ENCODE measurements at places on chromosomes 3 and 15. TPM values are rescaled to one million over a fixed set of nuclear protein-coding genes. Genes with fewer than 3 reads are reported as not detected.

DNA sequence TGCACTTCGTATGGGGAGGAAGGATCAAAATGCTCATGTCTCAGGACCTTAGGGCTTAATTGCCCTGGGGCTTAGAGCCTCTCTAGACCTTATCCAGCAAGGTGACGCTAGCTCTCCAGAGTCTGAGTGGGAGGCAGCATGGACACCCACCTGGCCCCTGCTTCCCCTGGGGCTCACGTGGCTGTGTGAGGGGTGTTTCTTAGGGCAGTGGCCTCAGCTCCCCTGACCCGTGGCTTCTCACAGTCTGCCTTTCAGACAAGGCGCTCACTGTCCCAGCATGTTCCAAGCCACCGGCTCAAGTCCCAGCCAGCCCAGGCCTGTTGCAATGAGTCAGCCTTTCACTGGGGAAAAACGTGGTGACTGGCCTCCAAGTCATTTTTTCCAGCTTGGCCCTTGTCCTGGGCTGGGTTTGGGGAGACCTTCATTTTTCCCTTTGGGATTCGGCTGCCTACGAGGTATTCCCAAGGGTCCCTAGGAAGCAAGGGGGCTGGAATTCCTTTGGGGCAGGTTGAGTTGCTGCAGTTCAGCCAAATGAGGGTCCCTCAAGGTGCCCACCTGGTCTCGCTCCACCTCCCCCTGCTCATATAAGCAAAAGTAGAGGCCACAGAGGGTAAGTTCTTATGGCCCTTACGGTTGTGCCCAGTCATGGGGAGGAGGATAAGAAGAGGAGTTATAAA lies 15.7 kb downstream of the BHLHE40 start:
- DNase-seq: peak; percentile 94

DNA sequence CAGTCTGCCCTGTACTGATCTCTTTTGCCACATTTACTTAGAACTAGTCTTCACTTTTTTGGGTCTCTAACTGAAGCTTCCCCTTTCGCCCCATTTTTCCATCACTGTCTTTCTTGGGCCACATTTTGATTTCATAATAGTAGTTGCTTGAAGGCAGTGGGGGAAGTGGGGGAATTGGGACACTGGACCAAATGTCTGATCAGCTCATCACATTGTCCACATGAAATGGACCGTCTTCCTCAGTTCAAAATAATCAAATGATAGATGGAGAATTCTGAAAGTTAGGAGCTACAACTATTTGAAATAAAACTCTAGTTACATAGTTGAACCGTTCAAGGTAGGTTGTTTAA lies 747 bp downstream of the PDCD6IP start:
- no peak for DNase-seq

- no peak for DNase-seq
Observed at GRCh38 chr3:94065819-94066480, 3.1 kb downstream of the NSUN3 start.

- no peak for DNase-seq
Observed at GRCh38 chr3:141039589-141039988, 11.6 kb upstream of the SPSB4 start.

DNA sequence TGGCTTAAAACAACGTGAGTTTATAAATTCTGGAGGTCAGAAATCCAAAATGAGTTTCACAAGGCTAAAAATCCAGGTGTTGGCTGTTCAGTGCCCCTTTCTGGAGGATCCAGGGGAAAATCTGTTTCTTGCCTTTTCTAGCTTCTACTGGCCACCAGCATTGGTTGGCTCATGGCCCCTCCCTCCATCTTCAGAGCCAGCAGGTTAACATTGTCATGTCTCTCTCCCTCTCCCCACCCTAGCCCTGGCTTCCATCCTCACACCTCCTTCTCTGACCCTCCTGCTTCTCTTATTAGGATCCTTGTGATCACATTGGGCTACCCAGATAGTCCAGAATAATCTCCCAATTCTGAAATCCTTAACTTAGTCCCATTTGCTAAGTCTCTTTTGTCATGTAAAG lies 32.9 kb upstream of the MGLL start:
- no peak for DNase-seq

DNA sequence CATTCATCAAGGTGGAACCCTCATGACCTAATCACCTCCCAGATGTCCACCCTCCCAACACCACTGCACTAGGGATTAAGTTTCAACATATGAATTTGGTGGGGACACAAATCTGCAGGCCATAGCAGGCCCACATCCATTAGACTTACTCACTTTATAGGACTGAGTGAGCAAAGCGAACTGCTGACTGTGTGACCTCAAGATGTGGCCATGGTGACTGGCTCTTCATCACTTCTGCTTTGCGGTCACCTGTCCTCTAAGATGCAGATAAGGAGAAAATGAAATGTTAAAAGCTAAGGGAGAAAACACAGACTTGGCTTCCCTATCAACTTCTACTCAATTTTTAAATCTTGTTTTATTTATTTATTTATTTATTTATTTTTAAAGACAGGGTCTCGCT lies 14.5 kb upstream of the DCP1A start:
- DNase-seq: no peak

DNA sequence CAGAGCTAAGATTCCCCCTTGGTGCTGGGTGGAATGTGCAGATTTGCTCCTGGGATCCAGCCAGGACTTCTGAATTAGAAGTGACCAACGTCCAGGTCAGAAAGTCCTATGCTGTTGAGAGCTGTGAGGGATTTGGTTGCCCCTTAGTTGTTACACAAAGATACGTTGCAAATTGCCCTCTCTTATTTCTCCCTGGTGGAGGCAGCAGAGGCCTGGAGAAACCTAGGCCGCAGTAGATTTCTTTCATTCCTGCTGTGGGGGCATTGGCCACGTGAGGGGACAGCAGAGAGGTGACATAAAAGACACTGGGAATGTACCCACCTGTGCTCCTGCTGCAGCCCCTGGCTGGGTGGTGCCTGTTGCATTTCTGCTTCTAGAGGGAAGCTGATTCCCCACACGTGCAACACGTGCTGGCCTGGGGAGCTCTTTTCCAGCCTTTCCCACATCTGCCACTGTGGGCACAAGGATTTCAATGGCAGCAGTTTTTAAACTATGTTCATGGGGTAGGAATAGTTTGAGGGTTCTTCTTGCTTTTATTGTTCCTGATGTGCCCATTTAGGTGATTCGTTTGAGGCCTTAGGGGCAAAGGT lies 65.7 kb downstream of the SYNM start:
- DNase-seq: no peak

DNA sequence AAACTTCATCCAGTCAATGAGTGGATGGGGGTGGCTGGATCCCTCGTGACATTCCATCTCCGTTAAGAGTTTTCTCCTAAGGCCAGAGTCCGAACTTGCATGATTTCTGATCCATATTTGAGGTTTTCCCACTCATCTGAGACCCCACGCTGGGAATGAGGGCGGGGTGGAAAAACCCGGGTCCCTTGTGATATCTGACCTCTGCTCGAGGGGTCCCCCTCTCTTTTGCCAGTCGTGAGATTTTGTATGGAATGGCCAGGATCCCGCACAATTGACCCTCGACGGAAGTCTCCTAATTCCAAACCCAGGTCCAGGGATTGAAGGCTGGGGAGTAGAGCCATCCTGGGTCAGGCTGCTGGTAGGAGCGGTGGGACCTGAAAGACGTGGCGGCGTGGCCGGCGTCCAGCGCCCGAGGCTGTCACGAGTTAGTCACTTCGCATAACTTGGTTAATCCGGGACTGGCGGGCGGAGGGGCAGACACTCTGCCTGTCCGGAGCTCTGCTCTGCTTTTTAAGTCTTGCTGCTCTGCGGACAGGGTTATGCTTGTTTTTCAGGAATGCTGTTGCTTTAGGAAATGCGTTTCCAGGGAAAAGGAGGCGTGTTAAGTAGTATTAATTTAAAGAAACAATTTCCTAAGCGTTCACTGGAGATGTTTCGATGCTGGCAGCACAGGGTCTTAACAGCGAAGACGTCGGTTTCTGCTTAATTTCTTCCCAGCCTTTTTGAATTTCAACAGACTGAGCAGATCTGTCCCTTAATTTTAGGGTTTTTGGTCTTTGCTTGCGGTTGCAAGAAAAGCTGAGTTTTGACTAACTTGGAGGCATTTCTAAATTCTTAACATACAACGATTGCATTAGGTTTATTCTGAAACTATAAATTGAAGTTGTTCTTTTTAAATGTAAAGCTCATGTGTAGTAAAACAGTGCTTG lies 69.7 kb upstream of the LRRFIP2 start:
- DNase-seq: peak; percentile 66

DNA sequence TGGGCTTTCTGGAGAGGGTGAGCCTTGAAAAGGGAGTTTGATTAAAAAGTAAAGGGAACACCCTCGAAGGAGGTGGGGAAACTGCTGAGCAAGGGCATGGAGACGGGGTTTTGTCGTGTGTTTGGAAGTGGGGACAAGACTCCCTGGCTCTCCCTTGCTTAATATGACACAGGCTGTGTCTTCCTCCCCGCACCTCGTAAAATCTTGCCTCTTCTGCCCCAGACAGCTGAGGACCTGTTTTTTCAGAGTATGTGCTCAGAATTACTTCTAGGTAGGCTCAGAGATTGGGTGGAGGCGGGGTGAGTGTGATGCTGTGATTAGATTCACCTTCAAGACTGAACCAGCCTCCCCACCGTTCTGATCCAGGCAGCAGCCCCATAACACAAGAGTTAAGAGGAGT lies 244.4 kb upstream of the TLE3 start:
- DNase-seq: no peak

DNA sequence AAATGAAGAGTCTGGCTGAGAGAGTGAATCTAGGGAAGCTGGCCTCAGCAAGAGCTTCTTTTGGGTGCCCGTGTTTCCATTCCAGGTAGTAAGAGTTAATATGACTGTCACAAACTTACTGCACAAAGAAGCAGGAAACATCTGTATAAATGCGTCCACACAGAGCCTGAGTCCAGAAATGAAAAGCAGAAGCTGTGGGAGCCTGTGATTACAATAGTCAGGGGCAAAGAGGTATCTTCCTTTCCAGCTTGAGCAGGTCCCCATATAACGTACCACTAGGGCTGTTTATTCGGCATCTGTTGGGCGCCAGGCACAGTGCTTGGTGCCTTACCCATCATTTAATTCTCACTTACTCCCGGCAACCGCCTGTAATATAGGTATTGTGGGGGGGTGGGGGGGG lies 40.5 kb upstream of the B3GNT5 start:
- DNase-seq: no peak

DNA sequence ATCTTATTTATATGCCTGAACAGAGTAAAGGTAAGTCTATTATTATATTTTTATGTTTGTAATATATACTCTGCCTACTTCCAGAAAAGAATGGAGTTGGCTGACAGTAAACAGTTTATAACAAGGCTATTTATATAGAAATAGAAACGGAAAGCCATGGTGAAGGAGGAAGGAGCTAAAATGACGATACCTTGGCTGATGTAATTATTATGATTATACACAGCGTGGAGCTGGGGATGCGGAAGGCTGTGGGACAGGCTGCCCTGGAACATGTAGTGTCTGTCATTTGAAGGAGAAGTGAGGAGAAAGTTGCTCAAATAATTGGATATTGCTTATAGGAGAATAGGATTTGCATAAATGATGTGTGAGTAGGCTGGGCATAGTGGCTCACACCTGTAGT lies 37.8 kb downstream of the CEMIP start:
- DNase-seq: no peak

DNA sequence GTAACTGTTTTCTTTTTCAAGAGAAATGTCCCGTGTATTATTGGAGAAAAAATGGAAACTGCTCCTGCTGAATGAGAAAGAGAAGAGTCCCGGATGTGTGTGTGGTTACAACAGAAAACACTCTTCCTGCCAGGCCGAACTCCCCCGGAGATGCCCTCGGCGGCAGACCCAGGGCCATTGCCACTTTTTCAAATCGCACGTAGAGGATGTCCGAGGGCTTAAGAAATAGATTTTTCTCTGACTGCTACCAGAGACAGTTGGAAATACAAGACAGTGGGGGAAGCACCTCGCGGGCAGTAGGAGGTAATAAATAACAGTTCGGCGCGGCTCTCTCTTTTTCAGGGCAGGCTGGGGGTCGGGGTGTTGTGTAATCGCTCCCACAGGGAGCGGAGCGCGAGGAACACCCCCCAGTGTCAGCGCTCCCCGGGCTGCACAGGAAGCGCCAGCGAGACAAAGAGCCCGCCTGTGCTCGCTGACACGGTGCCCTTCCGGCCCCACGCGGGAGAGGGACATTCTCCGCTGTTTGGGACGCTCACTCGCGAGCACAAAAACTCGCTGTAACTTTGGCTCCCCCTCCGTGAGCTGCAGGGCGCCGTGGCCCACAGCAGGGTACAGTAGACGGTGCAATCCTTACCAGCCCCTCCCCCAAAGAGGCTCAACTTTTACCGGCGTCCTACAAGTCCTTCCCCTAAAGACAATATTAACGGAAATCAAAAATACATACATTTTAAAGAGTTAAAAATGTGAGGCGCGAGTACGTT lies 1.1 kb downstream of the VGLL4 start:
- DNase-seq: peak; percentile 84

DNA sequence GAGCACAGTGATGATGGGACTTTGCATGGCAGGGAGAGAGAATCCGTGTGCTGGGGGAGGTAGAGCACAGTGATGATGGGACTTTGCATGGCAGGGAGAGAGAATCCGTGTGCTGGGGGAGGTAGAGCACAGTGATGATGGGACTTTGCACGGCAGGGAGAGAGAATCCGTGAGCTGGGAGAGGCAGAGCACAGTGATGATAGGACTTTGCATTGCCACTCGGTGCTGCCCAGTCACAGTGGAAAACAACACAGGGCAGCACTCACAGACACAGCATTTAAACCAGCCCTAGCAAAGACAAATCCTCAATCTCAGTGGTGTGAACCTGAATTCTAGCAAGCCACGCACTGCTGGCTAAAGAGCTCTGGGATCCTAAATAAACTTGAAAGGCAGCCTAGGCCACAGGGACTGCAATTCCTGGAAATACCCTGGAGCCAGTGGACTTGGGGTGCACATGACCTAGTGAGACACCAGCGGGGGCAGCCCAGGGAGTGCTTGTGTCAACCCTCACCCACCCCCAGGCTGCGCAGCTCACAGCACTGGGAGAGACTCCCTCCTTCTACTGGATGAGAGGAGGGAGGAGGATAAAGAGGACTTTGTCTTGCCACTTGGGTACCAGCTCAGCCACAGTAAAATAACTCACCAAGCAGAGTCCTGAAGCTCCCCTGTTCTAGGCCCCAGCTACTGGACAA lies 23.4 kb upstream of the TNK2 start:
- no peak for DNase-seq

DNA sequence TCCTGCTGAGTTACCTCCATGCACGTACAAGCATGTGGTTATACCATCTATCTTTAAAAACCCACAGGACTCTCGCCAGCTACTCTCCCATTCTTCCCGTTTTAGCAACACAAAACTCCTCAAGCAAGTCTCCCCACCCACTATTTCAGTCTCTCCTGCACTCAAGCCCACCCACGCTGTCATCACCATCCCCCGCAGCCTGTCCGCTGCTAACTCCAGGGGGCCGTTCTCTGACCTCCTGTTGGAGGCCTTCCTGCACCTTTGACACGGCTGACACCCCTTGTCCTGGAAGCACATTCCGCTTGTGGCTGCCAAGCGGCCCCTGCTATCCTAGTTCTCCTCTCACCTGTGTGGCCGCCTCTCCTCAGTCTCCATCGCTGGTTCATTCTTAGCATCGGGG lies 7.5 kb upstream of the PCSK6 start:
- no peak for DNase-seq

Gene STRIT1
- not detected for total RNA-seq

Gene NRROS
- 1.0 TPM for total RNA-seq

Gene PGBD4
- 1.9 TPM for total RNA-seq
